ENCODE measurements at places on chromosomes 11 and 22.

- DNase-seq = no peak
These were observed 2.6 kb downstream of the TMPRSS4 start for GRCh38 chr11:118079491-118079890.

- DNase-seq = no peak
These were observed 857.6 kb downstream of the METTL15 start for GRCh38 chr11:28965819-28966218.

DNA sequence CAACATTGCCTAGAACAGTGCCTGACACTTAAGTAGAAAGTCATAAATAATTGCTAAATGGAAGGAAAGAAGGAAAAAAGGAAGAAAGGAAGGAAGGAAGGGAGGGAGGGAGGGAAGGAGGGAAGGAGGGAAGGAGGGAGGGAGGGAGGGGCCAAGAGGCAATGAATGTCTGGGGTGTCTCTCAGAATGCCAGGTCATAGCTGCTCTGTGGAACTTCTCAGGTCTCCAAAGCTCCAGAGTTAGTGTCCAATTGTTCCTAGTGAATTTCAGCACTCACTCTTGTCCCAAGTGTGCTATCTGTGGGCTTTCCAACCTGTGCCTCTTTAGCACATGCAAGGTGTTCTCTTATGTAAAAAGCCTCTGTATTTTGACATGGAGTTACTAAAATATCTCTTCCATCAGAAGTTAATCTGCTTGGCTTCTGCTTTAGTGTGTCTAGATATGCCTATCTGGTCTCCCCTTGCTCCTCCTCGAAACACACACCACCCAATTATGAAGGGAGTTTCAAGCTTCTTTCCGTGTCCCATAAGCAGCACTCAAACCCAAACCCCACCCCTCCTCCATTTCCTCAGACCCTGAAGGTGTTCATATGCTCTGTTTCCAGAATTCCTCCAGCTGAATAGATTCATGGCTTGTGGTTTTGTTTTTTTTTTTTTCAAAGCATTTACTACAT is 56.5 kb downstream of the FAM76B start:
- DNase-seq = no peak

DNA sequence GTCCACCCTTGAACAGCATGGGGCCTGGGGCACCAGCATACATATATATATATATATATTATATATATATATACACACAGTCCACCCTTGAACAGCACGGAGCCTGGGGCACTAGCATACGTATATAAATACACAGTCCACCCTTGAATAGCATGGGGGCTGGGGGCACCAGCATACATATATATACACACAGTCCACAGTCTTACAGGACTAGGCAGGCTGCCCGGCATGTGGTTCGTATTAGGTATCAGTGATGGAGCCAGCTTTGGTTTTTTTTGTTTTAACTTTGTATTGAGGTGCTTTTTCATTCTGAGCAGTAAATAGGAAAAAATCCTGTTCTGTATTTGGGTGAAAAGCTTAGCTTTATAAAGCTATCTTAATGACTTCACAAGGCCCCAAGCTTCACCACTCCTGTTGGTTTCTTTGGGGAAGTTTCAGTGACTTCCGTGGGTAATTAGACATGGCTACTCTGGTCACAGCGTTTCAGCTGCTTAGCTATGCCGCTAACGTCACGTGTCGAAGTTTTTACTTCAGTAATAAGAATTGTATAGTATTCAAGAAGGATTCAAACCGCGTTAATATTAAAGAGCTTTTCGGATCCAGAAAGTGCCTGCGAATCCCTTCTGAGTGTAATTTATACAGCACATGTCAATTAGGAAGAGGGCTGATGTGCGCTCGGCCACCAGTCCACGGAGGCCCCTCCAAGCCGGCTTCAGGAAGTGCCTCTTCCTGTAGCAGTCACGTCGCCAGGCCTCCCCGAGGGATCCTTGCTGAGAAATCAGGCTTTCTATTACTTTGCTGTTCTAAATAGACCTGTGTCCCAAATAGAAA is 179.7 kb downstream of the TBC1D22A start:
- DNase-seq = no peak

- DNase-seq = no peak
These were observed 306.9 kb downstream of the JRKL start for GRCh38 chr11:96696731-96697130.

GRCh38 chr11:102322560-102322959 is 5.3 kb downstream of the BIRC3 start:
- DNase-seq = no peak

GRCh38 chr22:47010211-47010610 is 247.8 kb downstream of the TBC1D22A start:
- no peak for DNase-seq
